ENCODE measurements at places on chromosomes 1 and 21. TPM values are rescaled to one million over a fixed set of nuclear protein-coding genes. Genes with fewer than 3 reads are reported as not detected.

The NEGR1 gene
- total RNA-seq: 19.2 TPM

- DNase-seq: no peak
Observed at GRCh38 chr1:159177272-159177907, 6.0 kb downstream of the CADM3 start.

DNA sequence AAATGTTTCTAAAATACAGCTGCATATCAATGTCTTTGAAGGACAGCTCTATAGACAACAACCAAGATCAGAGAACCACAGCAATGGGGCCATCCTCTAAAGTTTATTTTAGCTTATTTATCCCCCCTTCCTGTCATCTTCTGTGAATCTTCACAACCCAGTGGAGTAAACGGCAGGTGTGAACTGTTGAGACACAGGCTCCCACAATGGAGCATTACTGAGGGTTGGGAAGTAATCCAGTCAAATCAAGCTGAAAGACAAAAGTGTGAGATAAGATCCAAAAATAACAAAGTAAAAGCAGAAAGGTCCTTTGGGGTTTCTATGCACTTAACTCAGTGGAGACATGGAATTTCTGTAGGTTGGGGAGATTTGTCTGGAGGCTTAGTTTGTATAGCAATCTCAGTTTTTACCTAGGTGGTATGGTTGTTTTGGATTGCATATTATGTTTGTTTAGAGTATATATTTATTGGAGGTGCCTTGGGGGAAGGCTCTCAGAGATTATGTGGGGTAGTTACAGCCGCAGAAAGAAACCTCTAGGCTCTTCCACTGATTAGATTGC, 286.9 kb upstream of the ADGRL2 start:
- no peak for DNase-seq

- DNase-seq: no peak
Observed at GRCh38 chr1:205003358-205004131, 39.5 kb upstream of the CNTN2 start.

DNA sequence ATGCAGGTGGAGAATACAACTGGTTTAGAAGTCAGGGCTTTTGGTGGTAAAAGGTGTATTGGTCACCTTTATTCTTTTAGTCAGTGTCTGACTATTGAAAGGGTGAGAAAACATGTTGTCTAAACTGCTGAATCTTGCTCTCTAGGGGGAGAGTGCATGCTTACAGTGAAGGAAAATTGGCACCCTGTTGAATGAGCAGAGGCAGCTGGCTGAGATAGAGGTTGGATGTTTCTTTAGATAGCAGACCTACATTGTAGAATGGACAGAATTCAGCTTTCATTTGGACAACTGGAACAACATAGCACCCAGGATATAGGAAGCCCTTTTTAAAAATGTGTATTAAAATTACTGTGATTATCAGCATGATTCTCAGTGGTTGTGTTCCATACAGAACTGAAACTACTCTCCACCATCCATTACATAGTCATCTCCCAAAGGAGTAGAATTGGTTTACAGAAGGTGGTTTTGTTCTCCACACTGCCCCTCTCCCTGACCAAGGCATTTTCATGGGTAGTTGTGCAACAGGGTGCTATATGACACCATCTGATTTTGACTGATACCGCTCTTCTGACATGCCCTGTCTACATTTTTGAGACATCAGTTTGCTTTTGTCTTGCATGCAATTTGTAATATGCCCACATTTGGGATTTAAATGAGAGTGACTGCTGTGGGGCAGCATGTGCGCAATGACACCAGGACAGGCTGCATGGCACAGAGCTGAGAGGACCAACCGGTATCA, 16.2 kb downstream of the RHOU start:
- DNase-seq: no peak

DNA sequence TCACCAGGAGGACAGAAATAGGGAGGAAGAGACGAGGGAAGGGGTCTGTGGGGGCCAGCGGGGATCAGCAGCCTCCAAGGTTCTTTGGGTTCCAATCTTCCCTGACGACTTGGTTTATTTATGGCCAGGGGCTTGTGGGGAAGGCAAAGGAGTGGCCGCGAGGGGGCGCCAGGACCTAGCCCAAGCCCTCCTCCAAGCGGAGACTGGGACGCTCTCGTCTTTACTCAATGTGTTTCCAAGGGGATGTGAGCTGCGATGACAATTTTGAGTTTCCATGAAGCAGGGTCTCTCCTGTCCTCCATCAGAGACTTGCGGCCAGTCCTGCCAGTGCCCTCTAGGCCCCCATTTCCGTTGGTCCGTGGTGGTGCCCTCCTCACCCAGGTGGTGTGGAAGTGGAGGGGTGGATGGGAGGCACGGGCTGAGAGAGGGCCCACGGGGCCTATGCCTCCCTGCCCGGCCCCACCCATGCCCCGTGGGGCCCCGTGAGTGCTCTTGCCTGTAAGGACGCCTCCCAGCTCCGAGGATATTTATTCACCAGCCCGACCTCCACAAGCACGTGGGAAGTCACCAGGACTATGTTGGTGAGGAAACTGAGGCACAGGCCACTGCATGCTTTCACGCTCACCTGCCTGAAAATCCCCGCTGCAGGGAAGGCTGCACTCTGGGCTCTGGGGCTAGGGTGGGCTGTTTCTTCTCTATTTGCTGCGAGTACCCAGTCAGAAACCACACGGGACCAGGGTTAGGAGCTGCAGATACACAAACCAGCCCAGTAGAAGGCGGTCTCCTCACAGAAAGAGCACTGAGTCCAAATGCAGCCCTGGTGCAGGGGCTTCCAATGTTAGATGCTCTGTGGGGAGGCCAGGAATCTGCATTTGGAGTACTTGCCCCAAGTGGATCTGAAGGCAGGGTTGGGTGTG, 26.5 kb downstream of the DMRTB1 start:
- DNase-seq: no peak

- no peak for DNase-seq
Observed at GRCh38 chr1:231107600-231108326, 54.1 kb upstream of the TRIM67 start.

All from vagina (tissue), 2 donors.